Hypothalamus (tissue), 51 donors: ENCODE measurements at places on chromosomes 4 and X.

DNA sequence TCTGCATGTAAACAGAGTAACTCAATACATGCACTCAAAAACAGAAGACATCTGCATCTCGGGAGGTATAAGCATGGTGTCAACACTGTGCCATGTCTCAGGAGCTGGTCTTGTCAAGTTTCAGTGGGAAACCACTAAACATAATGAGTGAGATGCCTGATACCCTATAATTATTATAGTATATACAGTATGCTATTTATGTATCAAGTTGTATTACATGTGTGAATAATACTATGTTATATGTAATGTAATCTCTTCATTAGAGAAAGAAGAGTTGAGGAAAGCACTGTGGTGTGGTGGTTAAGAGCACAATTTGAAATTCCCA is 2.5 kb downstream of the PPBP start:
- no peak for DNase-seq

- no peak for DNase-seq
Measured at GRCh38 chr4:86100539-86101215, 259.2 kb downstream of the MAPK10 start.

DNA sequence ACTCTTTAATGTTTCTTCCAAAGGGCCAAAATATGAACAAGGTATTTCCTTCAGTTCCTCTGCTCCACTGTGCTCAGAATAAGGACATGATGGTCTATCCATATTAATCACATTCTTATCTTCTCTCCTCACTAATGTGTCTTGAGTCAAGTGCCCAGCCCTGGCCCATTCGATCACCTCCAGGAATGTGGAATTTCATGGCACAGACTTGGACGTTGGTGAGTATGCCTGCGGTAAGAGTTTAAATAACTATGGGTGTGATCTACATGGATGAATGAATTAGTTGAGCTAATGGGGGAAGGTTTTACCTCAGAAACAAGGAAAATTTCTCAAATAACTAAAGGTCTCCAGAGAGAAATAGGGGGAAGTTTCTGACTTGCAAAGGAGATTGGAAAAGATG is 174.0 kb downstream of the NPFFR2 start:
- no peak for DNase-seq

DNA sequence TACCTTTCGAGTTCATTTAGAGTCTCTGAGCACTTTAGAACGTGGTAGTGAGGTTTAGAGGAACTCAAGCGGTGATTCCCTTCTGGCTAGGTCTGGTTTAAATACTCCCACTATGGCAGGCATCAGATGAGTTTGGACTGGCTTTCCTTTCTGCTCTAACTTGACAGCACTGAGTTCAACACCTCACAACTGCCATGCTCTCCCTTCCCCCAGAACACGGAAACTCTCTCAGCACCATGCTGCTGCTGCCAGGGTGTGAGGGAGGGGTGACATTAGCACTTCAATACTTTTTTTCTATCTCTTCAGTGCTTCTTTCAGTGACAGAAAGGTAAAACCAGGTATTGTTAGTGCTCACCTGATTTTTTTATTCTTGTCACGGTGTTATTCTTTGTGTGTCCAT is 234.5 kb upstream of the AGTR2 start:
- DNase-seq: no peak

GRCh38 chr4:111937368-111937767 is 207.9 kb upstream of the FAM241A start:
- no peak for DNase-seq

- no peak for DNase-seq
Measured at GRCh38 chr4:137519406-137519805, 12.9 kb downstream of the PCDH18 start.

- no peak for DNase-seq
Measured at GRCh38 chr4:170014359-170015011, 11.7 kb downstream of the MFAP3L start.

DNA sequence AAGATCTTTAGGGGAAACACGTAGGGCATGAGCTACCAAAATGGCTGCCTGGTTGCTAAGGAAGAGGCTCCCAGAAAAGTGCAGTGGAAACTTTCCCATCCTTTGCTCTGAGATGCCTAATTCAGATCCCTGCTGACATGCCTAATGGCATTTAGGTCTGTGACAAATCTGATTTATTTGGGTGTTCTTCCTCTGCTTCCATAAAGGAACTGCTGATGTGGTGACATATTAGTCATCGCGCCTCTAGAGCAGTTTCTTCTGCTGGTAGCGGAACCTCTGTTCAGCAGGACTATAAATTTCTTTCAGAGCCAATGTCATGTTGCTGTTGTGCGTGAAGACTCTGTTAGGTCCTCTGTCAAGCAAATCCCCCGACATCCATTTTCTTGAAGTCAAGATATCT is 310.0 kb downstream of the PDHA2 start:
- no peak for DNase-seq

DNA sequence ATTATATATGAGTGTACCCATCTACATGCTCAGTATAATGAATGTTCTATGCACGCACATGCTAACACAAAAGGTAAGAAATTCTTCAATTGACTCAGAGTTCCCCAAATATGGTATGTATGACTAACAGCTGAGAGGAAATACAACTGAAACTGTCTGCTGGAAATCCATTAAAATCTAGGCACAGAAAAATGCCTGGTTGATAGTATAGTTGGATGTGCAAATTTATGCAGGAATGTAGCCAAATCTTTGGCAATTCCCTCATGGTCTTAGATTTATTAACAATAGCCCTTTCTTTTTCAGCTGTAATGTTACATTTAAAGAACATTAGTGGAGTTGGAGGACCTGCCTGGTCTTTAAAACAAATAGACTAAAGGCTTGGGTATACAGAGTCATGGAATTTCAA is 5.5 kb downstream of the CAMK2D start:
- no peak for DNase-seq

DNA sequence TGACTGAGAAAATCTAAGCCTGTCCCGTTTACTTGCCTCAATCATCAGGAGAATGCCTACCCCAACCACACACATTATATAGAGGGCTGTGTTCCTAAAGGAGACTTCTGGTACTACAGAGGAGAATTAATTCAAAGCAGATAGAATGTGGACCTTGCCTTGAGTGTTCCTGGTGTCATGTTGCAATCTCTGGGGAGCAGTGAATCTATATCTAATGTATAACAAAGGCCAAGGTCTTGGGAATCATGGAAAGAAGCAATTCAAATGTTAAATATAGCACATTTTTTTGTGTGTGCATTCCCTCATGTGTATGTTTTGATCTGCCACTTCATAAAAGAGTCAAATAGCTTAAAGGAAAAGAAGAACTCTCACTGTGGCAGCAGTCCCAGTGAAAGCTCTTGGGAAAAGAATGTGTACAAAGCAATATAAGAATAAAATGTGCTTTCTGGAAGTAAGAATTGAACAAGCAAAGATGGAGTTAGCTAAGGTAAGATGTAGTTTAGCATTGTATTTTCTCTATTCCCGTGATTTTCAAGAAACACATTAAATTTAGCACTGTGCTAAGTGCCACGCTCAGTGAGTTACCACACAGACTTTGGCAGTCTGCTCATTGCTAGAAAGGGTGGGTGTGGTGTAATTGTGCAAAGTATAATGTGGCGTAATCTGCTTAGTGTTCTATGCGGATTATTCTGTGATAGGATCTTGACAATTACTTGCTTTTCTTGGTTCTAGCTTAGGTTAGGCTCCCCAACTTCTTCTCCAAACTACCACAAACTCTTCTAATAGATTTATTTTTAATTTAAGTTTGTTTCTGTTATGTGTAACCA is 13.7 kb downstream of the ADH6 start:
- no peak for DNase-seq

DNA sequence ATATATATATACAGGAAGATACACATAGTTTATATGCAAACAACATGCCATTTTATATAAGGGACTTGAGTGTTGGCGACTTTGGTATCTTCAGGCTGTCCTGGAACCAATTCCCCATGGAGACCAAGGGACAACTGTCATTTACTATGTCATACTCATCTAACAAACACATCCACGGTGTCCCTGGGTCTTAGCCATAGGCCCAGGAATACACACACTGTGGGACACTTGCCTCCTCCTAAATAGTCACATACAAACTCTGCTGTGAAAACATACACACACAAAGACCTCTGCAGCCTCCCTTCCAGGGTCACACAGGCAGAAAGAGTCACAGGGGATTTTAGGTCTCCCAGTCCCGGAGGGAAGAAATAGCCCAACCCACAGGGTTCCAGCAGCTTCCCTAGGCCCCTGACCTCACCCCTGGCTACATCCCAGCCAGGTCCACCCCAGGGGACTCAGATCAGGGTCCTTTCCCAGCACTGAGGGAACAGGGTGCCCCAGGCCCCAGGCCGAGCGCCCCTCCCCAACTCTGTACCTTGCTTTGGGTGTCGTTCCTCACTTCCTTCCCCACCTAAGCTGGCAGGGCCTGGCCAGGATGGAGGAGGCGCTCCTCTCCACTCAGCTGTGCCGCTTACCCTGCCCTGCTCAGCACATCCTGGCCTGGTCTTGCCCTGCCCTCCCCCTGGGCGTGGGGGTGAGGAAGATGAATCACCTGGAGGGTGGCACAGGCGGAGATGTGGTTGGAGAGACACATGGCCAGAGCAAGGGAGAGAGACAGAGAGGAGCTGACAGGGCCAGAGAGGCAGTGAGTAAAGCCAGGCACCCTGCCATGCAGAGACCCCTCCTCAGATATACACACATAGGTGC is 21.8 kb downstream of the FGD1 start:
- DNase-seq: no peak

DNA sequence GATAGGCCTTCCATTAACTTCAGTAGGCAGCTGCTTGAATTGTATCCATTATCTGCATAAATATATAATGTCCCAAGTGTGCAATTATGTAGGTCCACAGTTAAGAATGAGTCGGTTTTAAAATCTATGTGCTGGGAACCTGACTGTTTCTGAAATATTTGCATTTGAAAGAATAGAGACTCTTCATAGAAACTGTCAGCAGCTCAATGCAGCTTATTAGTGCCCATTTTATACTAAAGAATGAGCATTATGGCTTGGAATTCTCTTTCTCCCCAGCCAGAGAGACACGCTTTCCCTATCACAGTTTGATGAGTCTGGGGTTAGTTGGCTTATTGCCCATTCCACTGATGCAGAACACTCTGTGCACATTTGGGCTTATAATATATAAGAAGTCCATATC is 202.0 kb upstream of the PCDH7 start:
- DNase-seq: no peak

GRCh38 chr4:153249199-153250041 is 45.2 kb downstream of the TRIM2 start:
- no peak for DNase-seq

- DNase-seq: no peak
Measured at GRCh38 chr4:125736057-125736456, 421.3 kb downstream of the FAT4 start.

GRCh38 chrX:140715787-140716186 is 6.2 kb downstream of the LINC00632 start:
- no peak for DNase-seq

GRCh38 chr4:73308286-73308685 is 49.7 kb upstream of the ANKRD17 start:
- DNase-seq: no peak

DNA sequence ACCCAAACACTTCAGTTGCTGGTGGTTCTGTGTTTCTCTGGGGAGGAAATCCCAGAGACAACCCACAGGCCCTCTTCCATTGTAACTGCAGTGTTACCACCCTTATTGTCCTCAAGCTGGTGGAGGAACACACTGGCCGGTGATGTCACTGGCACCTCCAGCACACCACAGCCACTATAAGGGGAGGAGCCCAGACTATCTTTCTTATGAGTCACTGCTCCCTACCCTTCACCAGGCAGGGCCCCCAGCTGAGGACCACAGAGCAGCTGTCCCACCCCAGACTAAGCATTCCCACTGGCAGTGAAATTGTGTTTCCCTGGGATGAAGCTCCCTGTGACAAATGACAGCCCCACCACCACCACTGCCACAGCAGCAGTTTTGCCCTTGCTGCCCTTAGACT is 171.8 kb upstream of the FGF16 start:
- DNase-seq: no peak

DNA sequence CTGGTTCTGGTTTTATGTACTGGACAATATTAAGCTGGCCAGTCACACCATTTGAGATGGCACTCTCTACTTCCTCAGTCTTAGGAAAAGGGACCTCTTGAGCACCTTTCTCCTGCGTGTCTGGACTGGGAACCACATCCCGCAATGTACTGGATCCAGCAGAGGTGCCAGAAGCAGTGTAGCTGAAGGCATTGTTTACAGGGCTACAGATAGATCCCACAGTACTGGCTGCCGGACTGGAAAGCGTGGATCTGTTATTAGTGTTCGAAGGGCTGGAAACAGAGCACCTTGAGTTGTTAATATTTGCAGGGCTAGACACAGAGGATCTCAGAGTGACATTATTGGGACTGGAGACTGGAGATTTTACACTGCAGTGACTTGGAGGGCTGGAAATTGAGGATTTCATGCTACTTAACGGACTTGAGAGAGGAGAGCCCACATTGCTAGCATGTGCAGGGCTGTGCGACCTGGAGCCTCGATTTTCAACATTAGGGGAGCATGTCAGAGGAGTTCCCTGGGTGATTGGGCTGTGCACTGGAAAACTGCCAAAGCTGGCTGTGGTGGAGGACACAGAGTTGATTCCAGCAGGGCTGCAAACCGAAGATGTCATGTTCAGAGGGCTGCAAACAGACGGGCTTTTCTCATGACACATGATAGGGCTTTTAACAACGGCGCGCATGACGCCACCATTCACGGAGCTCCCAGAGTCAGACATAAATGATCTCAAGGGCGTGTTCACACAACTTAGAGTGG is 6.4 kb downstream of the NR3C2 start:
- DNase-seq: no peak

DNA sequence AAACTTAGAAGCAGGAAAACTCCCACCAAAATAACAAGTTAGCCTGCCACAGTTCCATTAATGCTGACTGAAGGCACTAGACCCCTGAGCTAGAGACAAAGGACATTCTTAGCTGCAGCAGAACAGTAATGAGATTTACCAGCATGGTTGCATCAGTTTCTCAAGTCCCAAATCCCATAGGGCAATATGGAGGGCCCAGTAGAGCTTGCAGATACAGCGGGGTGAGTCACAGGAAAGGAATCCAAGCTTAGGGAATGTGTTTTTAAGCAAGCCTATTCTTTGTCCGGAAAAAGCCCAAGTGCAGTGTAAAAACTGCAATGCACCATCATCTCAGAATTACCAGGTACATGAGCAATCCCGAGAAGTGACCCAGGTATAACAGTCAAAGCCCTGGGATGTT is 51.3 kb upstream of the EXOC1L start:
- DNase-seq: no peak

GRCh38 chr4:184513802-184514120 is 39.4 kb upstream of the IRF2 start:
- no peak for DNase-seq

- DNase-seq: no peak
Measured at GRCh38 chr4:26173619-26174018, 147.2 kb upstream of the RBPJ start.

- DNase-seq: no peak
Measured at GRCh38 chrX:34130980-34131744, 952 bp downstream of the FAM47A start.

GRCh38 chrX:12868747-12869146 is 1.9 kb downstream of the TLR7 start:
- DNase-seq: no peak

DNA sequence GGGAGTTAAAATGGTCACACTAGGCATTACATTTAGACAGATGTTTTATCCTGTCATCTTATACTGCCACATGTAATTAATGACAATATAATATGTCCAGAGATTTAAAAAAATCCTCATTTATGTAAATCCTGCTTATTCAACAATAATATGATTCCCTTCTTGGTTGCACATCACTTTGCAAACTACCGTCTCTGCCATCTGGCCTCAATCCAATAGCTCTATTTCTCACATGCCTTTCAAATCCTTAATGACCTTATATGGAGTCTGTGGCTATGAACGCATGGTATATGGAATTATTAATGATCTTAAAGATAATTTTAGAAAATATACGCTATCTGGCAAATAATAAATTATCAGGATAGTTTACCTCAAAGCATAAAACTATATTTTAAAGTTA is 144.5 kb downstream of the NPNT start:
- no peak for DNase-seq
